AG09319 (cell line): ENCODE measurements at places on chromosomes 6 and 20.

GRCh38 chr6:166671434-166672081, 44.5 kb upstream of the RPS6KA2 start:
- no peak for DNase-seq

GRCh38 chr20:48716086-48716485, 111.7 kb downstream of the PREX1 start:
- no peak for DNase-seq

- peak; percentile 25 for DNase-seq
Measured at GRCh38 chr6:26394289-26394688, 7.8 kb upstream of the BTN3A1 start.

GRCh38 chr6:14386263-14386662, 268.7 kb downstream of the CD83 start:
- no peak for DNase-seq

DNA sequence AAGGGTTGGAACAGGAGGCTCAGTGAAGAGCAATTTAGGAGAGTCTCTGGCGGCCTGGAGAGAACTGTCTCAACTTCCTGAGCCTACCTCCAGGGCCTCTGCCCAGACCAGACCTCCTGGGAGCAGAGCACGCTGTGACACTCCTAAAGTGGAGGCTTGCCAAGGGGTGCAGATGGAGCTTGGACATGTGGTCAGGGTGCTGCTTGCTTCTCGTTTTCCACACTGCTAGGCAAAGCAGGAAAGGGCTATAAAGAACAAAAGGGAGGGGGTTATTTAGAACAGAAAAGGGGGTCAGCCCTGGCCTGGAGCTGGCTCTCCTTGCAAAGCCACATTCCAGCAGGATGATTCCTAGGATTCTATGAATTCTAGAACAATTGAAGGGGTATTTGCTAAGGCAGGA, 145.7 kb upstream of the GGTLC1 start:
- DNase-seq, result no peak

- no peak for DNase-seq
Measured at GRCh38 chr6:116925088-116925794, 48.2 kb downstream of the RFX6 start.

- DNase-seq, result no peak
Measured at GRCh38 chr6:167113935-167114910, 8.7 kb upstream of the CCR6 start.

DNA sequence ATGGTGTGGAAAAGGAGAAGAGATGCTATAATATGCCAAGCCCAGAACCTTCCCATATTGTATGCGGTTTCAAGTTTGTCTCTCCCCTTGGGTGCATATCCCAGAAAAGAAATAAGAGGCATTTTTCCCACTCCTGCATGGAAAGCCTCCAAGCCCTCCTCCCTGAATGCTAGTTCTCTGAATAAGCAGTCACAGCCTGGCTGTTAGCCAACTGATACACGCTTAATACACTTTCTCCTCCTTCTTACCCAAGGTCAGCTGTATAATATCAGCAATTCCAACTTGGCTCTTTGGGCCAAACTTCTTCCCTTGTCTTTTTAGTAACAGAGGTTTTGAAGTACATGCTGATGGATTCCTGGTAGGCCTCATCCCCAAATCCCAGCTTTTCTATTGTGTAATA, 440.1 kb downstream of the EPHA7 start:
- DNase-seq, result no peak

DNA sequence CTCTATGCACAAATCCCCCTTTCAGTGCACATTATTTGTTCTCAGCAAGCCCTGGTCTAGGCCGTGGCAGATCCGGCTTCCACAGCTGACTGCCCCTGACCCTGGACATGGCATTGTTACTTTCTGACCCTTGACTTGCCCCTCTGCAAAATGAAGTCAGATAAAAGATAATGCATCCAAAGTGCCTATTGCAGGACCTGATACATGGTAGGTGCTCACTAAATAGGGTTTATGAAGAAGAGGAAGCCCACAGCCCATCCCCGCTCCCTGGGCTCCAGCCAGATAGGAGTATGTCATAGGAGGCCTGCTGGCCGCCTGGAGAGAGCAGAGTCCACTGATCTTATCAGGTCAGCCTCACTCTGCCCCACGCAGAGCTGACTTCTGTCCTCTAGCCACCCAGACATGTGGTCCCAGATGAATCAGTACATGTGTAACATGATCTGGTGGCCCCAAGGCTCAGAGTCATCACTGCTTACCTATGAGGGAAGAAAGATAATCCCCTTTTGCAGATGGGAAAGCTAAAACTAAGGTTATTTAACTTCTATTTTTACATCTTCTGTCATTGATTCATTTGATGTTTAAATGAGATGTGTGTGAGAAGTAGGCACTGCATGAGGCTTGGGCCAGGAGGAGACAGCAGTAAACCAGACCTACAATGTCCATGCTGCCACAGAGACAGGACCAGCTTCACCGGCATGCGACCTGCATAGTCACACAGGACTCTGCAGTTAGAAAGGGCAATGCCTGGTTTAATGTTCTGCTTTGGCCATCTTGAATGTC, 20.4 kb downstream of the MAFB start:
- no peak for DNase-seq

DNA sequence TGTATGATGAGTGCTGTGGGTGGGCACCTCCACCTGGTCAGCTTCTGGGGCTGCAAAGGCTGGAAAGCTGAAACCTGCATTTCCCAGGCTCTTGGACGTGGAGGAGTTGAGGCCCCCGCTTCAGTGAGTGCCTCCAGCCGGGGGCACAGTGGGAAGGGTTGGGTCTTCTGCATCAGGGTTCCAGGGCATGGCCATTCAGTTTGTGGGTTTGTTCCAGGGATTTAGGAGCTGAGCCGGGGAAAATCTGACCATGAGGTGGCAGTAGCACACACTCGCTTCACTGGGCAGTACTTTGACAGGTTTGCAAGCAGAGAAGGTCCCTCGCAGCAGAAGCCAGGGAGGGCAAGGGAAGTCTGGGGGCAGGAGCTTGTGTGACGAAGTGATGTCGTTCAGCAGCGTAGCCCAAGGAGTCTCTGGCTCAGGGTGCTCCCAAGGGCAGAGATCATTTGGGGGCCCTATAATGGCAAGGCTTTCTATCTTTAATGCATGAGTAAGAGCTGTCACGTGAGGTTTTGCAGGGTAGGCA, 69.5 kb upstream of the SULF2 start:
- DNase-seq, result no peak

DNA sequence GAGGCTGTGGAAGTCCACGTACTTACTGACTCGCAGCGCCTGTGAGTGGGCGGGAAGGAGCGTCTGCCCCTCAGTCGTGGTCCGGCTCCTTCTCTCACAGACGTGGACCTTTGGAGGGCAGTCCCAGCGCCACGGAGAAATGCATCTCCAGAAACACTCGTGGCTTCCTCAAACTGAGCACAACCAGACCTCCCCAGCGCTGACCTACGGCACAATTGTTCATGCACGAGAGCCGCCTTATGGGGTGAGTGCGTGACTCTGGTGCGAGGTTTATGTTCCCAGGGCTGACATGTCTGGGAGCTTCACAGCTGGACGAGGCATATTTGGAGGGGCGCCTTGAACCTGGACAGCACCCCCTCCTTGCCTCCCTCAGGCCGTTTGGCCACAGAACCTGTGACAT, 29.7 kb downstream of the FRMD1 start:
- no peak for DNase-seq

- DNase-seq, result no peak
Measured at GRCh38 chr6:72963946-72964345, 261.4 kb downstream of the KHDC1L start.

GRCh38 chr6:167492100-167492449, 167.2 kb downstream of the TTLL2 start:
- no peak for DNase-seq

- no peak for DNase-seq
Measured at GRCh38 chr20:23148731-23149570, 62.8 kb upstream of the CD93 start.

- DNase-seq, result no peak
Measured at GRCh38 chr6:123564361-123564760, 72.4 kb downstream of the TRDN start.

GRCh38 chr6:168062346-168063289, 16.4 kb downstream of the FRMD1 start:
- DNase-seq, result no peak

DNA sequence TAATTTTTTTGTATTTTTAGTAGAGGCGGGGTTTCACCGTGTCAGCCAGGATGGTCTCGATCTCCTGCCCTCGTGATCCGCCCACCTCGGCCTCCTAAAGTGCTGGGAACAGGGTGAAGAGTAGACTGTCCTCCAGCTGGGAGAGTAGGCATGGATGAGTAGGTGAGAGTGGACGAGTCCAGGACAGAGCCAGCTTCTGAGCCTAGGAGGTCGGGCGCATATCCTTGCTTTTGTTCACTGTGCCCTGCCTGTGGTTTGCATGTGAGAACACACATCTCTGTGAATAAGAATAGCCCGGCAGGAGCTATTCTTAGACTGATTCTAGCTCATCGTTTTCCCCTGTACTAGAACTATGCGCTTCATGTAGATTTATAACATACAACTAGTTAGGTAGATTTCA, 78.3 kb downstream of the RPP40 start:
- no peak for DNase-seq

GRCh38 chr6:30480536-30481156, 8.7 kb upstream of the HLA-E start:
- DNase-seq, result no peak

- DNase-seq, result no peak
Measured at GRCh38 chr20:13844296-13844695, 59.5 kb downstream of the NDUFAF5 start.

DNA sequence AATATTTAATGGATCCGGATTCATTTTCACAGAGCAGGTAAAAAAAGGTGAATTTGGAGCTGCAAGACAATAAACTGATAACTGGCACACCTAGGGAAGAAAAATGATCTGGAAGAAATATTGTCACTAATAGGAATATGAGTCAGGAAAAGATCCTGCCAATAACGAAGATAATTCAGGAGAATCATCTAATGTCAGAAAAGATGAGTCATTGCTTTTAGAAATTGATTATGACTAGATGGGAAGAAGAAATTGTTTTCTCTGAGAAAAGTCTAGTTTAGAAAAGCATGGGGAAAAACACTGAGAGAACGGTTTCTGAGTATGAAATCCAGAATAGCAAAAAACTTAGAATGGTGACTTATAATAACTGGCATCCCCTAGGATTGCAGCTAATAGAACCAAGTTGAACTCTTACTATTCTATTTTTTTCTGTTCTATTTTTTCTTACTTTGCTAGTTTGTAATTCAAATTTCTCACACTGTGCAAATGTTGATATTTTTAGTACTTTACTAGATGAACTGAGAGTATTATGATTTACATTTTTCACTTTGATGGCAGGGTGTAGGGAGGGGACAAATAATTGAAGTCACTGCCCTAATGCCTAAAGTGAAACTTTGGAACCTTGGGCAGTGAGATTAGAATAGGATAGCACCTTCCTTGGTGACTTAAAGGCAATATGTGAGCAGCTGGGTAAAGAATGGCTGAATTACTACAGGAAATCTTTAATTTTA, 38.2 kb upstream of the SUPT3H start:
- no peak for DNase-seq

GRCh38 chr20:5608104-5608441, 142.1 kb upstream of the SHLD1 start:
- no peak for DNase-seq

- DNase-seq, result no peak
Measured at GRCh38 chr6:88141561-88142296, 24.4 kb downstream of the CNR1 start.

DNA sequence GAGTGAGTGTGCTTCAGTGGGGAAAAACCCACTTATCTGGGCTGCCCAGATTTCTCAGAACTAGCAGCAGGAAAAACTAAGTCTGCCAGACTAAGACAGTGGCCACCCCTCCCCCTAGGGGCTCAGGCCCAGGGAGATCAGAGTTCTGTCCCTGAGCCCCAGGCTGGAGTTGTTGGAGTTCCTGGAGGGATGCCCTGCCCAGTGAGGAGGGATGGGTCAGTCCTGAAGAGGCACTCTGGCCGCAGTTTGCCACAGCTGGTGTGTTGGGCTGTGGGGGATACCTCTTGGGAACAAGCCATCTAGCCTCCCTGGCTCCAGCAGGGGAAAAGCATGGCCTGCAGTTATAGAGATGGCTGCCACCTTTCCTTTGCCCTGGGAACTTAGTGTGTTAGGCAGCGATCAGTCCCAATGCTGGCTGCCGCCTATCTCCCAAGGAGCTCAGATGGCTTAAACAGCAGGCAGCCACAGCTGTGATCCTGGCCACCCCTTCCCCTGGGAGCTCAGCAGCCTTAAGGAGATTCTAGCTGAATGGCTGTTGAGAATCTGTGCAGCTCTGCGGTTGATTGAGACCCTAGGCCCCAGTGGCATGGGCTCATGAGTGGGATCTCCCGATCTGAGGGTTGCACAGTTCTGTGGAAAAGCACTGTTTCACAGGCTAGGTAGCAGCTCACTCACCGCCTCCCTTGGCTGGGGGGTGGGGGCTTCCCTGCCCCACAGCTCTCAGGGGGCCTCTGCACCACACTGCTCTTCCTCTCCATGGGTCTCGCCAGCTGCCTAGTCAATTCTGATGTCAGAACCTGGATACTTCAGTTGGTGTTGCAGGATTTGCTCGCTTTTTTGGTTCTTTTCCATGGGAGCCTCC, 13.2 kb downstream of the SIRPG start:
- no peak for DNase-seq

GRCh38 chr6:148317739-148318138, 24.9 kb upstream of the SASH1 start:
- DNase-seq, result no peak

- peak; percentile 58 for DNase-seq
Measured at GRCh38 chr6:52261229-52261628, 16.9 kb upstream of the IL17F start.

GRCh38 chr6:17211101-17211500, 70.1 kb upstream of the RBM24 start:
- no peak for DNase-seq

DNA sequence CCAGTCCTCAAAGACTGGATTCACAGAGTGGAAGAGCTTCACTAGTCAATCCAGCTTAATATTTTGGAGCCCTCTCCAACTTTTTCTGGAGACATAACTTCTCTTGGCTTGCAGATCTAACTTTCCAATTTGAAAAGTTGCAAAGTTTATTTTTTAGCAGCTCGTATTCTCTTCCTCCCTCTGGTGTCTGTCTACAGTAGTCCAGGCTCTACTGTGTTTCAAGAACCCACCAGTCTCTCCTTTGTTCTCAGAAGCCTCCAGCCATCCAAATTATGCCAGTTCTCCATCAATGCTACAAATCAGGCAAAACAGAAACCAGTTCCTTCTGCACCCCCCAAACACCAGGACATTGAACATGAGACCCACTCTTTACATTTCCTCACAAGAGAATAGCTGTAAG, 376.1 kb upstream of the OPRM1 start:
- no peak for DNase-seq

DNA sequence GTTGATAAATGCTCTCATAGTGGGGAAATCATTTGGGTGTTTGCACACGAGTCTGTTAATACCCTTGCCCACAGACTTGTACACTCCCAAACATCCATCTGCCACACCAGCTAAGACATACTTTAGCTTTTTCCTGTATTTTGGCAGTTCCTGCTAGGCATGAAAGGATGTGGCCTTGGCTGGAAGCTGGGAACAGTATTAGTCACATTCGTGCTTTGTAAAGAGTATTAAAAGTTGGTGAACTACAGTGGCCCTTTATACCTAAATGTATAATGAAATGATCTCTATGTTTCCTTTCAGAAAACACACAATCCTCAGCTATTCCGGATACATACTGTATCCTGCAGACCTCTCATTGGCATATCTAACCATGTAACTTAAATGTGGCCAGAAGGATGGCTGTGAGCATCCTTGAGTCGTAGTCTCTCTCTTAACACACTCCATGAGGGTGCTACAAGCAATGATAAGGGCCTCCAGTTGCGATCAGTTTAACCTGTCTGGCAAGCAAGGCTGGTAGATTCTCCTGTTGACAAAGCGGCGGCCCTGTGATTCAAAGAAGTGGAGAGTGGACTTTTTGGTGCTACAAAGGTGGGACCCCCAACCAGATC, 1.5 kb downstream of the LEMD2 start:
- no peak for DNase-seq
